ENCODE measurements at places on chromosomes 1 and 21.

DNA sequence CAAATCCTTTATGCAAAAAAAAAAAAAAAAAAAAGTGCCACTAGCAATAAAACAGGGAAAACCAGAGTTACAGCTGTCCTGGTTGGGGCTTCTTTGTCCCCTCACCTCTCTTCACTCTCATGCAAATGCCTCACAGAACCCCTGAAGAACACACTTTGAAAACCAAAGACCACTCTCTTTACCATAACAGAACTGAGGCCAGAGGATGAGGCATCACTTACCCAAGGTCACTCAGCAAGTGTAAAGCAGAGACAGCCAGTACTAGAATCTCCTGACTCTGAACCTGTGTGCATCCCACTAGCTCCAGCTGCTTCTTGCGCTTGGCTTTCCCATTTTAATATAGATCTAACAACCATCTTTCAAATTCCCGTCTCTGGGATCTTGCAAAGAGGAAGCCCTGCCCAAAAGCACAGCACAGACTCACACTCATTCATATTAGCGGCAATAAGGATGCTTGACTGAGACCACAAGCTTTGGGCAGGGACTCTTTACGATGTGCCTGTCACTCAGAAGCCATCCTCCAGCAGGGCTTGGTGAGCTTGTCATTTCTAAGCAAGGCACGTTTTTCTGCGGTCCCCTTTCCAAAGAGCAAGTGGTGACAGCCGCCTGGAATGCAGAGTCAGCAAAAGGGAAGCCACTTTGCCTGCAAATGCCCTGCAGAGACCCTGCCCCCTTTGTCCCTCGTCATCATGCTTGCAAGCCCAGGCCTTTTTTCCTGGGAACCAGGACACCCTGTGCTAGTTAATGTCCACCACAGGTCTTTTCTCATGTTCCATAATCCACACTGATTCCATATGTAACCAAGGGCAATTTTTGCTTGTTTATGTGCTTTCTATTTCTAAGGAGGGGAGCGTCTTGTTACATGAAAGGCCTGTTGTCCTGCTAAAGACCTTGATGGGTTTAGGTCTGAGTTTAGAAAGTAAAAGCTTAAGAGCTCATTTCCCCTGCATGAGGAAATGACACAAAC lies 76.5 kb upstream of the NFIA start:
- DNase-seq = no peak

DNA sequence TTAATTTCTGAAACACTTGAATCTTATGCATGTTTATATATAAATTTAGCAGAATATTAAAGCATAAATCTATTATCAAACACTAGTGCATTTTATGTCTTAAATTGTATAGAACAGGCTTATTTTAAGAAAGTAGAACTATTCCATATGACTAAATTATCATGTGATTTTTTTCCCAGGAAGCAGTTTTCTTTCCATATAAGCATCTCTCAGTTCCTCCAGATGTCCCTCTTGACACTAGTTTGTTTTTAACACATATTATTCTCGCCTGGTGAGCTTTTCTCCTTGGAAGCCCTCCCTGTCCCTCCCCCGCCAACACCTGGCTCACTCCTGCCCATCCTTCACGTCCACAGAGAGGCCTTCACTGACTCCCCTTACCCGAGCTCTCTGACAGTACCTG lies 48.3 kb upstream of the BCAR3 start:
- no peak for DNase-seq

- DNase-seq = no peak
Measured at GRCh38 chr1:156241926-156242325, at the start of gene BGLAP. TSS of gene BGLAP (plus strand) at chr1:156242184. CDS start at chr1:156242232, 48 bp downstream.

DNA sequence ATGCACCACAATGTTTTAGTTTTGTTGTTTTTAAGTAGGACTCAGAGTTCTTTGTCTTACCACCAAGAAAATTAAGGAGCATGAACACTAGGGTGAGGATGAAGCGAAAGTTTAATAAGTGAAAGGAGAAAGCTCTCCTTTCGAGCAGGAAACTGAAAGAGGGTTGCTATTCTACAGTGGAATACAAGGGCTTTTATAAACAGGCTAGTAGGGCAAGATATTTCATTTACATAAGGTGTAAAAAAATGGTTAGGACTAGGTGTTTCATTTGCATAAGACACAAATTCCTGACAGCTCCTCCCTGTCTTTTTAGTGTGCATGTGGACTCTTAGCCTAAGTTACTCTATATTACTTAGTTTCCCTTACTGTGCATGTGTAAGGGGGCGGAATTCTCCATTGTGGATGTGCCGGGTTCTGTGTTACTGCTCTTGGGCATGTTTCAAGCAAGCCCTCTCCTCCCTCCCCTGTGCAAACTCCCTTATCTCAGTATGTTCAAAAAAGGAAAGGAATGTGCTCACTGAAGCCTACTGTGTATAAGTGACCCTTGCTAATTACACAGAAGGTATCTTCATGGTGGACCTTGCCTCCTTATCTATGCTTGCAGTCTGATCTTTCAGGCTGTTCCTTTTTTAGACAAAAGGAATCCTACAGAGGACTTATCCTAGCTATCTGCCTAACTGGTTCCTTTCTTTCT lies 7.3 kb downstream of the TSHB start:
- DNase-seq = no peak

DNA sequence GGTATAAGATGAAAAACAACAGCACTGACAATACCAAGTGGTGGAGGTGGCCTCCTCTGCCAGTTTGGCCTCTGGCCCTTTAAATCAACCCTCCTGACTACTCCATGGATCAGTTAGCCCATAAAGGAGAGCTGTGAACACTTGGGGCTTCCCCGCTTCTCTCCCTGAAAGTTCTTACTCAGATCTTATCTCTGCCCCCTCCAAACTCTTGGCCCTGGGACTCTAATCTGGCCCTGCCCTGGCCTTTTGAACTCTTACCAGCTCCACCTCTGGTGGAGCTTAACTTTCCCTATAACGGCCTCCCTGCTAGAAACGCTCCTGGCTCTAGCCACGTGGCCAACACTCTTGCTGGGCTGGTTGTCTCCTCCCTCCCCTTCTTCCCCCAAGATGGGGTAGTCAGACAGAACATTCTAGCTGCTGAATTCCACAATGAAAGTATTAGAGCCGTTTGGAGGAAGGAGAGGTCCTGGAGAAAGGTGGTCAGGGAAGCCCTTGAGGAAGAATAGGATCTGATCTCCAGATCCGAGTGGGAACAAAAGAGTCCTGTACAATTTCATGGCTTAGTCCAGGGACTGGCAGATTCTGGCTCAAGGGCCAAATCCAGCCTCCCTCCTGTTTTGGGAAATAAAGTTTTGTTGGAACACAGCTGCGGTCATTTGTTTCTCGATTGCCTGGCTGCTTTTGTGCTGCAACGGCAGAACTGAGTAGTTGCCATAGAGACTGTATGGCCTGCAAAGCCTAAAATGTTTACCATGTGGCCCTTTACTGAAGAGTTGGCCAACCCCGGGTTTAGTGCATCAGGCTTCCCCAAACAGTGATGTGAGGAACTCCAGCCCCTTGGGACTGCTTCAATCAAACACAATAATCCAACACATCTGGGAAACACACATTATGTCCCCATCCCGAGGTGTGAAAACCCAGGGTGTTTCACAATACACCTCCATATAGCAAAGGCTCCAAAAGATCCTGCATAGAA lies 9.5 kb upstream of the PIGR start:
- DNase-seq = no peak

DNA sequence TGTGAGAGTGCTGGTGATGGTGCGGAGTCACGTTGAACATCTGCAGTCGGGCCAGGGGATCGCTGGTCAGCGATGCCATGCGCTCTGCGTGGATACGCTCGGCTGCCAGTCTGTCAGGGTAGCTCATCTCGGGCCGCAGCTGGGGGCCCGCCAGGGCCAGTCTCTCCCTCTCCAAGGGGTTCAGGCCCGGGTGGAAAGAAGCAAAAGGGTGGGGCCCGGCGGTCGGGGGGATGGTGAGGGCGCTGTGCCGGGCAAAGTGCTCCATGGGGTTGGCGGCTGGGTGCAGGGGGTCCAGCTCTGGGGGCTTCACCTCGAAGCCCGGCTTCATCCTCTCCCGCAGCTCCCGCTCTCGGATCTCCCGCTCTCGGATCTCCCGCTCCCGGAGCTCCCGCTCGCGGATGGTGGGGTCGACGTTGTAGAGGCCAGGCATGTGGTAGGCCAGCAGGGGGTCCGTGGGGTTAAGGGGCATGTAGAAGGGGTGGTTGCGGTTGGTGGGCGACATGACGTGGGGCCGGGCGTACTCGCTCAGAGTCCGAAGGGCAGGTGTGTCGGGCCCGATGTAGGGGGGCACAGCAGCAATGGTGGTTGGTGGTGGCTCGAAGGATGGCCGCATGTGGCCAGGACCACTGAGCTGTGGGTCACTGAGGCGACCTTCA lies 40.5 kb downstream of the SLC45A1 start:
- no peak for DNase-seq

GRCh38 chr1:221157026-221157761 lies 278.0 kb downstream of the HLX start:
- DNase-seq = no peak

DNA sequence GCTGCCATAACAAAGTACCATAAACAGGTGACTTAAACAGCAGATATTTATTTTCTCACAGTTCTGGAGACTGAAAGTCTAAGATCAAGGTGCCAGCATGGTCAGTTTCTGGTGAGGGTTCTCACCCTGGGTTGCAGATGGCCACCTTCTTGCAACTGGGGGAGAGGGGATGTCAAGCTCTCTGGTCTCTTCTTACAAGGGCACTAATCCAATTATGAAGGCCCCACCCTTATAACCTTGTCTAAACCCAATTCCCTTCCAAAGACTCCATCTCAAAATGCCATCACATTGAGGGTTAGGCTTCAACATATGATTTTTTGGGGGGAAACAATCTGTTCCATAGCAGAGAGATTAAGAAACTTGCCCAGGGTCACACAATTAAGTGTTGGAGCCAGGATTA lies 24.8 kb upstream of the ANGPTL3 start:
- DNase-seq = no peak

GRCh38 chr21:45494851-45495680 lies 47.2 kb downstream of the SLC19A1 start:
- no peak for DNase-seq

DNA sequence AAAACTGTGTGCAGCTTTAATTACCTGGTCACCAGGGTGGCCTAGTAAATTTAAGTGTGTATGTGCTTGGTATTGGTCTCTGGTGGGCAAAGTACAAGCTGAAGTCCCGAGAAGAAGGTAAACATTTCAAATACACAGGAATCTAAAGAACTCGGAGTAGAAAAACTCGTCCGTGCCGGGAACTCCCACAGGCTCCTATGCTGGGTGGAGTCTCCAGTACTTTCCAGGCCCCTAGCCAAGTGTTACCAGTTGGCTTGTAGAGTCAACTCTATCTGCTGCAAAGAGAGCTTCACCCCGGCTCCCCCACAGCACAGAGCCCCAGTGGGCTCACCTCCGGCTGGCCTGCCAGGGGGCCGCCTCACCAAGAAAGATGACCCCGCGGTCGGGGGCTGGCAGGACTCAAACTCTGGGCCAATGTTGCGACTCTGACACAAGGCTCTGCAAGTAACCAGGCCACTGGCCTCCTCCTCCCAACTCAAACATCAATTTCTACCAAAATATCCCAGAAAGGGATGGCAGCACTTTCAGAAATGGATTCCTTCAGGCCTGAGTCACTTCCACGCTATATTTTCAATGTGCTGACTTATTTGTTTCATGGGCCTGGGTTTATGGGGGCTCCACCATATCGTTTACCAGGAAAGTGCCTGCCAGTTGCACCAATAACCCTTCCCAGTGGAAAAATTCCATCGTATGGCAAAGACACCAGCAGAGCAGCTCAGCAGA lies 73.9 kb downstream of the SLC66A1 start:
- no peak for DNase-seq

- no peak for DNase-seq
Measured at GRCh38 chr1:34721646-34722355, 33.0 kb upstream of the GJB5 start.

DNA sequence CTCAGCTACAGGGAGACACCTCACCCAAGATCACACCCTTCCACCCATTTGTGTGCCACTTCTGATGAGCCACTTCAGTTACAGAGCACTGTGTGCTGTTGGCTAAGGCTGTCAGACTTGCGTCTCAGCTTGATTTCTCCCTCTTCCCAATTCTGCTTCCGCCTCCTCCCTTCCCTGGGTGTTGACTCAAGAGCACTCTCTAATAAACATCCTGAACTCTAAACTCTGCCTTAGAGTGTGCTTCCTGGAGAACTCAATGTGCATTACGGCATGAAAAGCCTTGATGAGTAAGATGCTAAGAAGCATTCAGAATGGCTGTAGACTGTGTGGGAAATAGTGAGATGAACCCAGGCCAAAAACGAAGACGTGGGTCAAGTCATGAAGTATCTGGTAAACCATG lies 54.9 kb upstream of the S1PR1 start:
- DNase-seq = no peak

- peak; percentile 60 for DNase-seq
Measured at GRCh38 chr1:32249831-32250525, 1.1 kb upstream of the LCK start.

DNA sequence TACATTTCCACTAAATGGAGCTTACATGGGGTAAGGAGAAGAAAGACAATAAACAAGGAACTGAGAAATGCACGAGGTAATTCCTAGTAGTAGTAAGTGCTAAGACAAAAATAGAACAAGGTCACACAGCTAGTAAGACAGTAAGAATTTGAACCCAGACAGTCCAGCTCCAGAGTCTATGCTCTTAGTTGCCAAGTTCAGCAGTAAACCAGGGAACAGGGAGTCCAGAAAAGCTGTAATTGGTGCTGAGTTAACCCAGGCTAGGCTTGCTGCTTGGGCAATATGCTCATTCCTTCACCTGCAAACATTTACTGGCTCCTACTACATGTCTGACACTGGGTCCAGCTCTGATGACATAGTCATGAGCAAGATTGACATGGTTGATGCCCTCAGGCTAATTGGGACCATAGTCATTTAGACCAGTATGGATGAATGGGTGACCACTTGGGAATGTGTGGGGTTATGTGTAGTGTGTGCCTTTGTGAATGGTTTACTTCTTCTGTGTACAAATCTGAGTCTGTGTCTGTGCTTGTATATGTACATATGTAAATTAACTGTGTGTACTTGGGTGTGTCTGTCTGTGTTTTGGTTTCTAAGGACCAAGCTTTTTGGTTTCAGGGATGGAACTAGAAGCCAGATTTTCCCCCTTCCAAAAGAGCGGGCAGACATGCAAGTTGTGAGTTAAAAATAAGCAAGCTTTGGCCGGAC lies 2.0 kb downstream of the GPX7 start:
- no peak for DNase-seq

GRCh38 chr21:16741141-16741665 lies 771.6 kb upstream of the CXADR start:
- DNase-seq = no peak

GRCh38 chr1:229148041-229148671 lies 122.8 kb upstream of the RAB4A start:
- no peak for DNase-seq
